ENCODE measurements at places on chromosomes 1 and 21. TPM values are rescaled to one million over a fixed set of nuclear protein-coding genes. Genes with fewer than 3 reads are reported as not detected.

Gene CNR2
- total RNA-seq: not detected

Gene RNU1-1
- 3,945 TPM for total RNA-seq

Gene CDCA8
- total RNA-seq: 14.6 TPM

- no peak for DNase-seq
- no peaks in the 10 kb centered on the region for H3K27me3 ChIP-seq
- no peaks in the 10 kb centered on the region for H3K36me3 ChIP-seq
- peak overlapping the region; percentile 0 for H3K27ac ChIP-seq
Observed at GRCh38 chr21:31629972-31630711, 29.4 kb upstream of the SOD1 start.

GRCh38 chr1:47710329-47711071, 272.7 kb downstream of the FOXD2 start:
- no peak overlapping the region for H3K27ac ChIP-seq
- H3K36me3 ChIP-seq: no peaks in the 10 kb centered on the region
- DNase-seq: peak; percentile 92
- H3K4me1 ChIP-seq: peaks cover 13% of the 10 kb centered on the region
- peak overlapping the region; percentile 59 for H3K4me3 ChIP-seq
- peaks cover 97% of the 10 kb centered on the region for H3K27me3 ChIP-seq

DNA sequence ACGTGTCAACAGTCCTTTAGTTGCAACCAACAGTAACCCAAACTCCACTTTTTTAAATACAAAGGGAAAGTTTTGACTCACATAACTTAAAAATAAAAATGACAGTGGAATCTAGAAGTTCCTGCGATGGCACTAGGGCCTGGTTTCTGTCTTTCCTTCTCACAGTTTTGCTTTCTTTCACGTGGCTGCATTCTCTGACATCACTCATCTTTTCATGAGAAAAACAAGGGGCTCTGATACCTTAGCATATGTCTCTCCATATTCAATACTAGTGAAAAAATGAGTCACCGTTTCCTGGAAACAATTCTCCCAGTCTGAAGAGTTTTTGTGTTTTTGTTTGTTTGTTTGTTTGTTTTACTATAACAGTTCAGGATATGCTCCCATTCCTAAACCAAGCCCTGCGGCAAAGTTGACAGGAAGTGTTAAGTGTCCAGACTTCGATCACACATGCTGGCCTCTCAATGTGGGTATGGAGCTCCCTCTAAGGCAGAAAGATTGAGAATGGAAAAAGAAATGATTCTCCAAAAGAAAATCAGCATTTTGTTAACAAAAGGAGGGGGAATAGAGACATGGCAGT, 483.3 kb downstream of the TTLL7 start:
- no peaks in the 10 kb centered on the region for H3K27me3 ChIP-seq
- no peaks in the 10 kb centered on the region for H3K36me3 ChIP-seq
- DNase-seq: no peak
- H3K4me3 ChIP-seq: no peak overlapping the region
- peaks cover 33% of the 10 kb centered on the region for H3K4me1 ChIP-seq
- H3K27ac ChIP-seq: peak overlapping the region; percentile 6

DNA sequence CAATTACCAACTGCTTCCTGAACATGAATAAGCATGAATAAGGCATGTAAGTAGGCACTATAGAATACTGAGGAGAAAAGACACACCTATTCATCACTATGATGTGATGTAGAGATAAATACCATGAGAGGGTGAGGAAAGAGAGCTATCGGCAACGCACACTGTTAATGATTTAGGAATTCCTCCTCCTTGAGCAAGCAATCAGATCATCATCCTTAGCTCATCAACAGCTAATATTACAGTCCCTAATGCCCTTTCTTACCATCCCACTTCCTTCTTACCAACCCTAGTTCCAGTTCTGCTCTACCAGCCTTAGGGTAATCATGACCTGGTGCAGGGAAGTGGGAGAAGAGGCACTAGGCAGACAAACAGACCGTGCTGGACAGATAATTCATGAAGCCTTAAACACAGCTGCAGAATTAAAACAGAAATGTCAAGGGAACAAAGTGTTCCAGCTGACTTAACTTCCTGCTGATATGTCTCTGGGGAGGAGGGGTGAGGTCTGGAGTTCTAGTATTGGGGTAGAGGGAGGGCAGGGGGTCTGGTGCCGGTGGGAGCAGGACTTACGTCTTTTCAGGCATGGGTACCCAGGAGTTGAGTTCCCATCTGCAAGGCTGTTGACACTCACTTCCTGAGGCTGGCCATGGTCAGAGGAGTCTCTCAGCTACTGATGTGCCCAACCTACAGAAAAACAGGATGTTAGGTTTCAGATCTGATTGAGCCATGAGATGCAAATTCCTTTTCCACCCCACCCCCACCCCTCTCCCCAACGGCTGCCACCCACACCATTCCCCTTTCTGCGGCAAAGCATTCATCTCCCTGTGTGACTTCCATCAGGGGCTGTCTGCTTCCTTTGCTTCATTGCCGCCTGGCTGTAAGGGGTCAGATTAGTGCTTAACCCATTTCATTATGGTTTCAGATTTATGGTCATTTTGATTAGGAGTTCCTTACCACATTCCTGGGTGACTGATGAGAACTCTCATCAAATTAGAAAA, 12.6 kb upstream of the RCSD1 start:
- H3K27me3 ChIP-seq: no peaks in the 10 kb centered on the region
- H3K4me1 ChIP-seq: peaks cover 18% of the 10 kb centered on the region
- no peak overlapping the region for H3K4me3 ChIP-seq
- no peak overlapping the region for H3K27ac ChIP-seq
- H3K36me3 ChIP-seq: no peaks in the 10 kb centered on the region

GRCh38 chr1:200512191-200512590, 102.4 kb upstream of the ZNF281 start:
- no peaks in the 10 kb centered on the region for H3K36me3 ChIP-seq
- DNase-seq: no peak
- no peaks in the 10 kb centered on the region for H3K4me1 ChIP-seq
- H3K27ac ChIP-seq: no peak overlapping the region

GRCh38 chr21:40433538-40433937, 413.4 kb downstream of the DSCAM start:
- H3K4me3 ChIP-seq: no peak overlapping the region
- H3K4me1 ChIP-seq: no peaks in the 10 kb centered on the region
- no peak for DNase-seq
- H3K27ac ChIP-seq: no peak overlapping the region
- no peaks in the 10 kb centered on the region for H3K36me3 ChIP-seq
- peaks cover 3% of the 10 kb centered on the region for H3K27me3 ChIP-seq

DNA sequence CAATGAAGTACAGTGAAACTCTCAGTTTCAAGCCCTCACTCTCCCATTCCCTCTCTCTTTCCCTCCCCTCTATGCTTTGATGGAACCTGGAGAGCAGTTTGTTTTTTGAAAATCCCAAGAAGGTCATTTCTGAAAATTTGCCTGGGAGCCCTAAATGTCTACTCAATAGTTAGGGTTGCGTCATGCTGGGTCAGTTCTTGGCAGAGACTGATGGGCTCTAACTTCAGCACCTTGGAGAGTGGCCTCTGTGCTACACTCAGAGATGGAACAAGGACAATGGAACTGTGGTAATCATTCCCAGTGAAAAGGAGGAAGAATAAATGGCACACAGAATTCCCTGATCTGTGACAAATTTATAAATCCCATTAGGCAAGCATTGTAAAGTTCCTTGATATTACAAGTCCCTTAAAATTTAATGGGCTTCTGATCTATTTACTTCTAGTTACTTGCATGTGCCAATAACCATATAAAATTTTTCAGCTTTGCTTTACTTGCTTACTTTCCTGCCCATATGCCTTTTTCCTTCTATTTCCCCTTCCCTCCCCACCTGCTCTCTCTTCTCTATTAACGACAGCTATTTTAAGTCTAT, 182.9 kb upstream of the KCND3 start:
- H3K4me1 ChIP-seq: no peaks in the 10 kb centered on the region
- peaks cover 12% of the 10 kb centered on the region for H3K27me3 ChIP-seq
- no peak overlapping the region for H3K27ac ChIP-seq
- H3K36me3 ChIP-seq: no peaks in the 10 kb centered on the region

DNA sequence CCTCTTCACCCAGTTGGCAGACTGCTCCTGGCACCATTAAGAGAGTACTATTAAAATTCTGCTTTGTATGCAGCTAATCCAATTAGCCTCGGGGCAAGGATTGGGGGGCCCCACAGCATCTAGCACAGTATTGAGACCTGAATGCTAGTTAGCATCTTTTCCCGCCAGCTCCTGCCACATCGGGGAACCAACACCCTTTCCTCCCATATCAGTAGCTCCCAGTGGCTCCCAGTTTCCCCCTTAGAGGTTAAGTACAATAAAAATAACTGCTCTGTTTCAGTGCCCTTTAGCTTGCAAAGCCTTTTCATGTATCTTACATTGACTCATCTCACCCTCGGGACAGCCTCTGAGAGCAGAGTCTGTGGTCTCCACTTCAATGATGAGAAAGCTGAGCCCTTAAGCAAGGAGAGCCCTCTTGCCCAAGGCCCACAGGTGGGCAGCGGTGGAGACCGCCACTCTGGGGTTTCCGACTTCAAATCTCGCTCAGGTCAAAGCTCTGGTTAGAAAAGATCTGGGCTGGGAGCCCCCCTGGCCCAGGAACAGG, 4.2 kb upstream of the PMVK start:
- H3K4me3 ChIP-seq: no peak overlapping the region
- H3K36me3 ChIP-seq: no peaks in the 10 kb centered on the region
- peak overlapping the region; percentile 3 for H3K27ac ChIP-seq
- peaks cover 35% of the 10 kb centered on the region for H3K4me1 ChIP-seq
- DNase-seq: no peak
- no peaks in the 10 kb centered on the region for H3K27me3 ChIP-seq

- H3K36me3 ChIP-seq: no peaks in the 10 kb centered on the region
- peaks cover 37% of the 10 kb centered on the region for H3K27me3 ChIP-seq
- H3K27ac ChIP-seq: no peak overlapping the region
- no peak for DNase-seq
- H3K4me3 ChIP-seq: no peak overlapping the region
- peaks cover 4% of the 10 kb centered on the region for H3K4me1 ChIP-seq
Observed at GRCh38 chr1:167496797-167497619, 21.3 kb downstream of the CD247 start.

DNA sequence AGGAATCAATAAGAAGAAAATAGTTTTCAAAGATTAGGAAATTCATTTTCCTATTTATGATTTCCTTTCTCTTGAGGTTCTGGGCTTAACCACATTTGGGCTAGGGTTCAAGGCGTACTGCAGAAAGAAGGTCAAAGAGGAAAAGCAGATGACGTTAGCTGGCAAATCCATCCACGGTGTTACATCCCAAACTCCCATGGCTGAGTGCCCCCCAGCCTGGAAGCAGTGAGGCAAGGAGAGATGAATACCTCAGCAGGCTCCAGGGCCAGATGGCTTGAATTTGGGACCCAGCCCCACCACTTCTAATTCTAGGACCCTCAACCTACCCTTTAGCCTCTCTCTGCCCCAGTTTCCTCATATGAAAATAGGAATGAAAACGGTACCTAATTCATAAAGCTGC, 17.7 kb downstream of the SUSD4 start:
- H3K4me1 ChIP-seq: no peaks in the 10 kb centered on the region
- DNase-seq: no peak
- H3K36me3 ChIP-seq: no peaks in the 10 kb centered on the region
- peaks cover 29% of the 10 kb centered on the region for H3K27me3 ChIP-seq
- no peak overlapping the region for H3K27ac ChIP-seq
- no peak overlapping the region for H3K4me3 ChIP-seq

DNA sequence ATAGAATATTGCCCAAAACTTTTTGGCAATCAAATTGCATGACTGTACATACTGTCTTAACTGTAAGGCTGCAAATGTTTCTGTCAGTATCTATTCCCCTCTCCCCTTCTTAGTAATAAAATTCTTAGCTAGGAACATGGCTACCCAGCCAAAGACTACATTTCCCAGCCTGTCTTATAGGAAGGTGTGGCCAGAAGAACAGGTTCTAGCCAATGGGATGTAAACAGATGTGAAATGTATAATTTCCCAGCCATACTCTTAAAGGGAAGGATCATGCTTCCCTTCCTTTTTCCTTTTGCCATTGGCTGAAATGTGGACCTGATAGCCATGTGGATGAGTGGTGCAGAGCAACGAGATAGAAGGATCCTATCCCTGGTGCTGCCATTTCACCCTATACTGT, 7.0 kb upstream of the HIVEP3 start:
- peaks cover 8% of the 10 kb centered on the region for H3K27me3 ChIP-seq
- no peaks in the 10 kb centered on the region for H3K36me3 ChIP-seq
- no peaks in the 10 kb centered on the region for H3K4me1 ChIP-seq
- no peak for DNase-seq
- no peak overlapping the region for H3K4me3 ChIP-seq
- H3K27ac ChIP-seq: no peak overlapping the region

- H3K4me3 ChIP-seq: no peak overlapping the region
- no peaks in the 10 kb centered on the region for H3K27me3 ChIP-seq
- DNase-seq: no peak
- H3K27ac ChIP-seq: peak overlapping the region; percentile 89
Observed at GRCh38 chr1:27143401-27143800, 11.5 kb downstream of the SLC9A1 start.

DNA sequence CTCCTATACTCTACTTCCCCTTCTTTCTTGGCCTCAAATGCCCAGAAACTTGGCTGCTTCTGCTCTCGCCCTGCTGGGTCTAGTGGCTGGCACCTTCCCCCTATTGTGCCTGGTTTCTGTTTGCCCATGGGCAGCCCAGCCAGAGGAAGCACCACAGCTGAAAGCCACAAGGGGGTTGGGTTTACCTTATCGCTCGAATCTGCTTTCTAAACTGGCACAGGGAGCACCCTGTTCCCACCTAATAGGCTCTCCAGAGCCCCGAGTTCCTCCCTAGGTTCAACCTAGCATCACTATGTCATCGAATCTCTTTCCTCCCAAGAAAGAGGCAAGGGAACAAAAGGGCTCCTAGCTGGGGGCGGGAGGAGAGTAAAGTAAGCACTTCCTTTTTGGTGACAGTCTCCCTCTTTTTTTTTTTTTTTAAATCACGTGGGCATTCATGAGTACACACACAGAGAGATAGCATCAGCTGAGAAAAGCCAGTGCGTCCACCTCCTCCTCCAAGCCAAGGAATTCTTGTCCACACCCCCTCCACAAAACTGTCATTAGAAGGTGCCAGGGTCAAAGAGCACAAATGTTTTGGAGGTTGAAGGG, 72.8 kb downstream of the PLEKHA6 start:
- H3K4me3 ChIP-seq: peak overlapping the region; percentile 45
- peaks cover 2% of the 10 kb centered on the region for H3K36me3 ChIP-seq
- DNase-seq: no peak
- H3K27me3 ChIP-seq: no peaks in the 10 kb centered on the region
- peak overlapping the region; percentile 84 for H3K27ac ChIP-seq
- peaks cover 47% of the 10 kb centered on the region for H3K4me1 ChIP-seq

GRCh38 chr1:150233359-150234308, 2.3 kb downstream of the ANP32E start:
- H3K4me3 ChIP-seq: no peak overlapping the region
- peak overlapping the region; percentile 98 for H3K27ac ChIP-seq
- H3K4me1 ChIP-seq: peaks cover 15% of the 10 kb centered on the region
- DNase-seq: peak; percentile 31
- H3K27me3 ChIP-seq: no peaks in the 10 kb centered on the region
- H3K36me3 ChIP-seq: peaks cover 4% of the 10 kb centered on the region

- no peaks in the 10 kb centered on the region for H3K27me3 ChIP-seq
- peak overlapping the region; percentile 83 for H3K27ac ChIP-seq
- peak overlapping the region; percentile 73 for H3K4me3 ChIP-seq
- peaks cover 34% of the 10 kb centered on the region for H3K4me1 ChIP-seq
- H3K36me3 ChIP-seq: no peaks in the 10 kb centered on the region
- no peak for DNase-seq
Observed at GRCh38 chr1:27658951-27659496, 13.0 kb downstream of the IFI6 start.

All from mesothelial cell of epicardium (in vitro differentiated cells).